Natural killer cell treated with Interleukin-12 subunit alpha and Interleukin-12 subunit beta and Interleukin-15 and Interleukin-18, amount 100 ng/mL, for 72 hours (primary cell): ENCODE measurements at places on chromosomes 1 and 21.

DNA sequence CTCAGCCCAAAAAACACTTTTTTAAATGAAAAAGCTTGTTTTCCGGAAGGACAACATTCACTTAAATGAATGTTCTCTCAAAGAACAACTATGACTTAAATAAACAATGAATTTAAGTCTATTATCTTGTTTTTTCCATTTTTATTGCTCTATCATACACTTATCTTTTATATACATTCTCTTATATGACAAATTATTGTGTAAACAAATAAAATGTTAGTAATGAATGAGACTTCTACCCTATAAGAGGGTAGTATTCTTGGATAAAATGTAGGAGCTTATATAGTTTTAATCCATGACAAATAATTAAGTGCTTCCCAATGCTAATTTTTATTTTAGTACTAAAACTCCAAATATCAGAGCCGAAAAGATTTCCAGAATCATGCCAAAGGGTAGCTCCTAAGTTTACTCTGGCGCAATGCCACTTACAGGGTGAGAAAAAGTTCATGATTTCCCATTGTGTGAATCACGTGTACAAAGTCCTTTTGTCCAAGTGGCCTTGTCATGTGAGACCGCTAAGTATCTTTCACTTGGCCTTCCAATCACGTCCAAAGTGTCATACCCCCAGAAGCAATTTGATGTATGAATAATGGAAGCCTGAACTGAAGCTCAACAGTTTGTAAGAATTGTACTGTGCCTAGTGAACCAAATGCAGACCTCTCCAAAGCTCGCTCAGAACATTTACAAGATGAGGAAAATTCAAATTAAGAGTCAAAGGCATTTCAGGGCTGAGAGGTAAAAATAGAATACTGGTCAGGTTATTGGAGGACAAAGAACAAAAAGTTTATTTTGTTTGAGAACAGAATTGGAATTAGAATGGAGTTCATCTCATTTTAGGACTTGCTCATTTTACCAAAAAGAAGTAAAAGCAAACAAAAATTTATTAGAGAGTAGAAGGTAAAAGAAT is 56.6 kb upstream of the C1orf21 start:
- DNase-seq: no peak

DNA sequence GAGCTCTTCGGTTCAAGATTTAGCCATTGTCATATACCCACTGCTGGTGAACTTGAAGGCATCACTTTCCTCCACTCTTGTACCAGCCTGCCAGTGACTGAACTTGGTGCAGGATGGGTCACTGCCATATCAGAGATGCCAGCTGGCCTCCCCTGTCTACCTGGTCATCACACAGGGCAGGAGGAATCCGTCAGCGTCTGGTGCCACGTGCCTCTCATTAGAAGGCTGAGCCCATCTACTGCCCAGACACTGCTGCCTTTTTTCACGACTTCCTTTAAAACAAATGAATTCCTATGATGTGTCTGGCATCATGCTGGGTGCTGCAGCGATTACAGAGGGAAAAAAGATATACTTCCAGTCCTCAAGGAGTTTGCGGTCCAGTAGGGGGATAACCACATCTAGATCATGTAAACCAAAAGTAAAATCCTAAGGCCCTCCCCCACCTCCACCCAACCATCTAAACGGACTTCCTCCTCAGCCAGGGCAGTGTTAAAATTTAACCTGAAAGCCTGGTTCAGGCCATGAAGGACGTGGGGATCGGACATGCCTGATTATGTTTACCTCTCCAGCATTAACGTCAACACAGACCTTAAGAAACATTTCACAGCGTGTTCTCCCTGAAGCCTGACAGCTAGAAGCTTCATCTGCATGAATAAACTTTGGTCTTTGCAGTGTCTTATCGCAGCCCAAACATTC is 29.2 kb upstream of the PDE9A start:
- no peak for DNase-seq

DNA sequence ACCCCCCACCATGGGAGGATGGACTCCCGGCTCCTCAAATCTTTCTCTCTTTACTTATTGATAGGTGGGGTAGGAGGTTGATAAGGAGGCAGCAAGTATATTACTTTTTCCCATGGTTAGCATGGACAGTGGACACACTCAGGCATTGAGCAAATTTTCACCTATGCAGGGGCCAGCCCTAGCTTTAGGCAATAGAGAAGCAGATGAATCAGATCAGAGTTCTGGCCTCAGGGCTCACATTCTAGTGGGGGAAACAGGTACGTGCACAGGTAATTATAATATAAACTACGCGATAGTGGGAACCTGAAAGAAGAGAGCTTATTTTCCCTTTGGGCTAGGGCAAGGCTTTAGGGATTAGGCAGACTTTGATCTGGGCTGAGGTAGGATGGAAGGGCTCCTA is 13.5 kb upstream of the FOXE3 start:
- no peak for DNase-seq

- no peak for DNase-seq
Observed at GRCh38 chr1:160826546-160826945, 30.6 kb downstream of the LY9 start.

DNA sequence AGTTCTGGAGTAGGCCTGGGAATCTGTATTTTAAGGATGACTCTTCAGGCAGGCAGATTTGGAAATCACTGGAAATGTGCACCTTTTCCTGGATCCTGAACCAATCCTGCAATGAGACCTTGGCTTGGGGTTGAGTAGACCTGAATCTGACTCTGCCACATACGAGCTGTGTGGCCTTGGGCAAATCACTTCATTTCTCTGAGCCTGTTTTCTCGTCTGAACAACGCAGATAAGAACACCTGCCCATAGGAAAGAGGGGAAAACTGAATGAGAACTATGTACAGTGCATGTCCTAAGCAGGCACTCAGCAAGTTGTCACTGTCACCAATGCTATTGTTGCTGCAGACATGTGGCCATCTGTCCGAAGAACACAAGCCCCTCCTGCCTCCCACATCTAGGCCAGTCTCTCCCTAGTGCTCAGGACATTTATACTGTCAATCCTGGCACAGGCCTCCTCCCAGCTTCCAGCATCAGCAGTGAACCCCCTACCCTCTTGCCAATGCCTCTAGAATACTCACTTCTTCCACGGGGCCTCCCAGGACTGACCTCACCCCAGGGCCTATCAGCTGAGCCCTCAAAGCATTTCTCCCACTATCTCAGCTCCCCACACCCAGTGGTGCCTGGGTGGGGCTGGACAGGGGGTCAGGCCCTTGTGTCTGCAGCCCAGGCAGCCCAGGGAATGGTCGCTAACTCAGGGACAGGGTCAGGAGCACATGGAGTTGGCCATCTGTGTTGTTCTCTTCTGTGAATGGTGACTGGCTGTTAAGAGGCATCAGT is 88.8 kb upstream of the ZBTB40 start:
- DNase-seq: no peak

GRCh38 chr1:33332357-33332789 is 11.5 kb upstream of the A3GALT2 start:
- no peak for DNase-seq

DNA sequence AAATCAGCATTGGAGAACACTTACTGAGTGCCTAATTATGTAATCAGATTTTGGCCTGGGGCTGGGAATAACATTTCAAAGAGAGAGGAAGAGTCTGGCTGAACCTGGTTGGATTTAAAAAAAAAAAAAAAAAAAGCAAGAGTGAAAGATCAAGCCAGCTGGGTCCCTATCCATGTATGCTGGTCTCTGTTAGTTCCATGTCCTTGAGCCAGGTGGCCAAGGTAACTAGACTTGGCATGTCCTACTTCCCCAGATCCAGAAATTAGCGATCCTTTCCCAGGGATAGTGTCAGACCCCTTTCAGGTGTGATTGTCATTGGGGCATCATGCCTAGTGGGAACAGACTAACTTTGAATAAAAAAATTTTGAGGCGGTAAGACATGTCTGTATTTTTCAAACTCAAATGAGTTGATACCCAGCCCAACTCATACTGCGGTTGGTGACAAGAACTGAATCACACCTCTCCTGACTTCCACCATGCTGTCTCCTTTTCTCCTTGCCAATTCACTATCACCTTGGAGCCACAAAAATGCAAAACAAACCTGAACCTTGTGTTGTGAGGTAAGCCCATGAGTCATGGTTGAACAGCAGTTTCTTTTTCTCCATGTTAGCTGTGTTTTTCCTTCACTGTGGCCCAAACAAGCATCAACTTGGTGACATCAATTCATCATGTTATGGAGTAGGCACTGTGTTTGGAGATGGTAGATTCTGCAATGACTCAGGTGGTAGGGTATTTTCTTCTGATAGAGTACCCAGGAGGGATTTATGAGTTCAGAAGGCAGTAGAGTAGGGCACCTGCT is 24.5 kb upstream of the PPP2R5A start:
- no peak for DNase-seq

DNA sequence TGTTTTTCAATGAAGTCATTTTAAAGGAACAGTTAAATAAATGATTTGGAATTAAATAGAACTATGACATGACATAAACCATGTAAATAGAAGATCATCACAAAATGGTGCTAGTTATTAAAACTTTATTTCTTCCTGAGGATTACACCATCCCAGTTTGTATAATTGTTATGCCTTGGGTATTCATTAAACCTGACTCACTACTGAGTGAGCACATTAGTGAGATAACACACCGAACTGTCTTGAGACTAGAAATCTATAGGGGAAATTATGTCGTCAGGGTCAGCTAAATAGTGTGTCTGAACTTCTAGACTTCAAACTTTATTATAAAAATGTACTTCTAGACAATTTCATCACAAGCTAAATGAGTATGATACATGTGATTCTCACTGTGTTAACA is 189.4 kb downstream of the NCAM2 start:
- DNase-seq: no peak

DNA sequence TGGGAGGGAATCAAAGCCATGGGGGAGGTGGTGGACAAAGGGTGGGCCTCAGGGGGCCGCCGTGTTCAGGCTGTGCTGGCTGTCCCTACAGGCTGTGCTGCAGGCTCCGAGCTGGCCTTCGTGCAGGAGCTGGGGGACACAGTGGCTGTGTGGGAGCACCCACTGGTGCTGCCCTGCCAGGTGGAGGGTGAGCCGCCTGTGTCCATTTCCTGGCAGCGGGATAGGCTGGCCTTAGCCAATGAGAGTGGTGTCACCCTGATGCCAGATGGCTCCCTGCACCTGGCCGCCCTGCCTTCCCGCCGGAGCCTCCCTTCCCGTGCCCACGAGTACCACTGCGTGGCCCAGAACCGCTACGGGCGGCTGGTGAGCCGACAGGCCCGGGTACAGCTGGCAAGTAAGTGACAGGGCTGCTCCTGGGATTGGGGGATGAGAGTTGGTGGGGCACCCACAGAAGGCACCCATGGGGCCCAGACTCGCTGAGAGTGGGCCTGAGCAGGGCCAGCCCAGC is 20.2 kb downstream of the SLC27A3 start:
- DNase-seq: no peak

DNA sequence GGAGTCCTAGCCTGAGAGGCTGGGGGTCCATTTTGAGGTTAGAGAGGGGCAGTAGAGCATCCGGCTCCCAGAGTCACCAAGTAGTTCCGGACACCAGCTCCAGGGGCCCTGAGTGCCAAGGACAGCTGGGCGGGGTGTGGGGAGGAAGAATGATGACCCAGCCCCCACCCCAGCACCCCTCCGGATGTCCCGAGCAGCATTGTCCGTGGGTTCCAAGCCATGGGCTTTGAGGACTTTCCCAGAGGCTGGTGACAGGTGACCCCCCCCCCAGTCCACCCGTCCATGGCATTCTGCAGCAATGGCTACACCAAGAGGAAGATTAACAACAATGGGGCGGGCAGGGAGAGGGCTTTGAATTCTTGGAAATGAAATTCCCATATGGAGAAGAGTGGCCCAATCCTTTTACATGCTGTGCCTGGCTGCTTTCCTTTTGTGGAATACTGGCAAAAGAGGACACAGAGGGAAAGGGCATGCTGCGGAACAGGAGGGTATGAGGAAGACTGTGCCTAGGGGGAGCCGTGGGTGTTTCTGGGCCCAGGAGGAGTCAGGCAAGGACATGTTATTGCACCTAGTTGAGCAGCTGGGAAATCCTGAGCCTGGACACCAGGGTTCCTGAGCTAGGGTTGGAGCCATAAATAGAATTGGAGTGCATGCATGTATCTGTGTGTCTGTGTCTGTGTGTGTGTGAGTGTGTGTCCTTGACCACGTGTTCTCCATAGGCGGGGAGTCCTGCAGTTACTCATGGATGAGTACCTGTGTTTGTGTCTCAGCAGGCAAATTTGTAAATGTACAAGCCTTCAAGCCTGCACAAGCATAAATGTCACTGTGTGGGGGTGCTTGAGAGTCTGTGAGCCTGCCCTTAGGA is 956 bp downstream of the ATP1A2 start:
- no peak for DNase-seq

- DNase-seq: no peak
Observed at GRCh38 chr1:26043765-26044164, 2.2 kb downstream of the SLC30A2 start.

- DNase-seq: no peak
Observed at GRCh38 chr1:61638296-61638695, 86.6 kb downstream of the TM2D1 start.

DNA sequence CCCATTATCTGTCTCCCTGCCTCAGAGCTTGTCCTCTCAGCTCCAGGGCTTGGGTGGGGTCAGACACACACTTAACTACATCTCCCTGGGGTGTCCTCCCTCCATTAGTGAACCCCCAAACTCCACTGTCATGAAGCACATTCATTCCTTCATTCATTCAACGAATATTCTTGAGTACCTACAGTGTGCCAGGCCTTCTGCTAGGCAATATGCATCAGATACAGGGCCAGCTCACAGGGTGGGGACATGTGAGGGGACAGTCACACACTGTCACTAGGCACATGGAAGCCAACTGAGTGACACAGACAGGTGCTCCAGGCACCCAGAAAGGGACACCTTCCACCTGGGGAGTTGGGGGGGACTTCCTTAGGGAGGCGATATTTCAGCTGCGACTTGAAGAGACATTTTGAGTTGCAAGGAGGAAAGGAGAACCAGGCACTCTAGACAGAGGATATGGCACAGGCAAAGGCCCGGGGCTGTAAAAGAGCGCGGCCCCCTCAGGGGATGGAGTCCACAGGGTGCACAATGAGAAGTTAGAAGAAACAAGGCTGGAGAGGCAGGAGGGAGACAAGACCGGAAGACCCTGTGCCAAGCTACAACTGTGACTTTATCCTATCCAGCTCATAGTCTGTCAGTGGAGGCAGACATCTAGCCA is 8.7 kb upstream of the S100A8 start:
- no peak for DNase-seq

GRCh38 chr1:53541761-53542550 is 82.8 kb downstream of the DMRTB1 start:
- peak; percentile 49 for DNase-seq

- DNase-seq: no peak
Observed at GRCh38 chr1:8409106-8409505, 91.2 kb downstream of the SLC45A1 start.

GRCh38 chr1:53391296-53391695 is 63.4 kb upstream of the LRP8 start:
- DNase-seq: no peak

- no peak for DNase-seq
Observed at GRCh38 chr1:225946082-225946620, 5.1 kb upstream of the LEFTY2 start.
